ENCODE measurements at places on chromosomes 1 and 21.

DNA sequence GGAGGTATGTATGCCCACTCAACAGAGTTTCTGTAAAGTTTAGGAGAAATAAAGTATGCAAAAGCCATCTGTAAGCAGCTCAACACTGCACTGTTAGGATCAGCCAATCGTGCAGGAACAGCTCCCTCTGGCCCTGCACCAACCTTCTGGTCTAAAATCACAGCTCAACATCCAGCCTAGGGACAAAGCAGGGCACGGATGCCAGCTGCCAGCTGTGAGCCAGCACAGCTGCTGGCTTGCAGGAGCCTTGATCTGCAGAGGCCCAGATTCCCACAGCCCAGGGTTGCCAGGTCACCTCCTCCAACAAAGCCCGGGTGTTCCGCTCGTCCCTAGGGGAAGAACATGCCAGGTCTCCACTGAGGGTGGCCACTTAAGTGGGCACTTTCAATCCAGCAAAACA lies 8.6 kb downstream of the ACOT7 start:
- peak; percentile 45 for DNase-seq

DNA sequence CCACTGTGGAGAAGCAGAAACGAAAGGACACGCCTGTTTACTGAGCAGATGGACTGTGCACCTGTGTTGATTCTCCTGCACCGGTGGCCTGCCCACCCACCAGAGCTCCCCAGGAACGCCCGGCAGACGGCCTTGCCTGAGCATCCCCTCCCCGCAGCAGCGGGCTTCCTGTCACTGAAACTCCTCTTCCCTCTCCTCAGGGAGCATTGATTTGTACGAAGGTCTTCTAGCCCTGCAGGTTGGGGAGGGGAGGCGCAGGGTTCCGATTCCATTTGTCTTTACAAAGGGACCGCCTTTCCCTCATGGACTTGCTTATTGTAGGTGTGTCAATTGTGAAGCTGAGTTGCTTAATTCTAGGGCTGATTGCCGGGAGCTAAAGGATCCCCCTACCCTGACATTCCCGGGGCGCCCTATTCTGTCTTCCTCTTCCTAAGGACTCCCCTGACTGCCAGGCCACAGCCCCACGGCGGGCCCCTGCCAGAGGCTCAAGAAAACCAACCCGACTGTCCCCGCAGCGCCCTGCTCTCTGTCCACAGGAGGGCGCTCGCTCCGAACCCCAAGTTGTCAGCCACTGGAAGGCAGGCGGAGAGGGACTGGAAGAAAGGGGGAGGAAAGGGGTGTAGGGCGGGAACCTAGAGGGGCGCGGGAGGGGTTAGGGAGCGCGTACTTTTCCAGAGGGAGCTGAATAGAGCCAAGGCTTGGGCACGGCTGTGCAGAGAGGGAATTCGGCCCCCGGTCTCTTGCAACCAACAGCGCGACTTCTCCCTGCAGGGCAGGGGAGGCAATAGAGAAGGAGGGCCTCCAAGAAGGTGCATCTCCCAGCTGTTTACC lies 2.8 kb downstream of the S100A6 start:
- peak; percentile 83 for DNase-seq

GRCh38 chr1:162977944-162978568 lies 91.1 kb upstream of the RGS4 start:
- no peak for DNase-seq

GRCh38 chr1:232162001-232162400 lies 467.9 kb downstream of the SIPA1L2 start:
- DNase-seq = no peak

DNA sequence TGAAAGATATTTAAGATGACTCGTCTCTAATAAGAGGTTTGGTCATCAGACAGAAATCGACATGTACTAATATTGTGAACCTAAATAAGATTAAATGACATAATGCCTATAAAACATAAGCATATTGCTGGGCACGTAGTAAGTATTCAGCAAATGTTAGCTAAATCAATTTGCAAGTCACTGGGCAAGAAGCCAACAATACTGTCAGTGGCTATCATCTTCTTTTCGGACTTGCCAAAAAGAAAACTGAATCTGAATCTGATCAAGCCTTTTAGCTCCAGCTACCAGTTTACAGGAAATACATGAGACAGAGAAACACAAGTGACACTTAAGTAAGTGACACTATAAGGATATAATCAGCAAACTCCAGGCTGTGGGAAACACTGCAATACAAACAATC lies 46.0 kb downstream of the RPL5 start:
- DNase-seq = no peak

- DNase-seq = no peak
Measured at GRCh38 chr1:153312570-153313186, at the start of gene PGLYRP3. PGLYRP3 (minus strand) TSS chr1:153312952; CDS start chr1:153310665, 2,287 bp downstream.
